Kidney tubule cell (primary cell): ENCODE measurements at places on chromosomes 4 and X.

DNA sequence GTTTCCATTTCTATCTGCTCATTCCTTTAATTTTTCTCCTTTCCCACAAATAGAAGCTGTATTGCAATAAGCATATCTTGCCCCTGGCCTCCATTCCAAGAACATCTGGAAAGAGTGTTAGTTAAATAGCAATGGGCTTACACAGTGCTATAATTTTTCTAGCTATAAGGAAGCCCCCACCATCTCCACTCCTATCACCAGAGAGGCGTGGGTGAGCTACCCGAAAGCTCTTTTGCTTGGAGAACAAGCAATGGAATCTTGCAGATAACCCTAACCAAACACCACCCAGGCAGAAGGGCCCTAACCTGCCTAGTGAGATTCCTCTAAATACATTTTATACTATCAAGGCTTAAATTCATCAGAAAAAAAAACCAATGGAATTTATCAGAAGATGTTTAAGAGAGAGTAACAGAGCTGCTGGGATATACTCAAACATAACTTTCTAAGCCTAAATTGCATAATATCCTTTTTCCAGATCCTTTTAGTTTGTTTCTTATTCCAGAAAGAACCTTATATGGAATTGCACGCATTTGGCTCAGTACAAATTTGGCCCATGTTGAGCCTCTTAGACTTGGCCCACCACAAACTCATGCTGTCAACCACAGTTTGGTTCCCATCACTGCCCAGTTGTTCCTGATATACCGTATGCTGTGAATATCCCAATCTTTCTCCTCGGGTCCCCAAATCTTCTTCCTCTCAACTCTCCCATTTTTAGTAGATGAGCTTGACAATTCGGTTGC is 91.6 kb upstream of the PLAC1 start:
- DNase-seq = no peak

DNA sequence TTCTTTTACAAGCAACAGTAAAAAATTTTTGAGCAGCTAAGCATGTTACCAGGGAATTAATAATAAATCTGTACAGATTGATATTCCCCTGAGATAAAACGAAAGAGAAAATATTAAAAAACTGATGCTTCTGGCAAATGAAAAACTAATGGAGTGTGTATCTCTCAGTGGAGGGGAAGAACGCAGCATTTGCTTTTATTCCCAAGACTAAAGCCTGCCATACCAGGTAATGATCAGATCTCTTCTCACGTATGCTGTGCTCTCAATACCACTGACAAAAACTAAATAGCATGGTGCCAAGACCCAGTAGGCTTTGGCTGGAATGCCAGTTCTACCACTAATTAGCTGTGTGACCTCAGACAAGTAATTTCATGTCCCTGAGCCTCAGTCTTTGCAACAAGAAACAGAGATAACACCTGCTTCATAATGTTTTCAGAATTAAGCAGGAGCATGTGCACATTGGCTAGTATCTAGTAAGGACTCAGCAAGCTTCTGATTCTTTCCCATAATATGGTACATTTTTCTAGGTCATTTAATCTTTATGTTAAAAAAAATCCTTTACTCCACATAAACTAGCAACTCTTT is 179.6 kb downstream of the CENPC start:
- DNase-seq = no peak

DNA sequence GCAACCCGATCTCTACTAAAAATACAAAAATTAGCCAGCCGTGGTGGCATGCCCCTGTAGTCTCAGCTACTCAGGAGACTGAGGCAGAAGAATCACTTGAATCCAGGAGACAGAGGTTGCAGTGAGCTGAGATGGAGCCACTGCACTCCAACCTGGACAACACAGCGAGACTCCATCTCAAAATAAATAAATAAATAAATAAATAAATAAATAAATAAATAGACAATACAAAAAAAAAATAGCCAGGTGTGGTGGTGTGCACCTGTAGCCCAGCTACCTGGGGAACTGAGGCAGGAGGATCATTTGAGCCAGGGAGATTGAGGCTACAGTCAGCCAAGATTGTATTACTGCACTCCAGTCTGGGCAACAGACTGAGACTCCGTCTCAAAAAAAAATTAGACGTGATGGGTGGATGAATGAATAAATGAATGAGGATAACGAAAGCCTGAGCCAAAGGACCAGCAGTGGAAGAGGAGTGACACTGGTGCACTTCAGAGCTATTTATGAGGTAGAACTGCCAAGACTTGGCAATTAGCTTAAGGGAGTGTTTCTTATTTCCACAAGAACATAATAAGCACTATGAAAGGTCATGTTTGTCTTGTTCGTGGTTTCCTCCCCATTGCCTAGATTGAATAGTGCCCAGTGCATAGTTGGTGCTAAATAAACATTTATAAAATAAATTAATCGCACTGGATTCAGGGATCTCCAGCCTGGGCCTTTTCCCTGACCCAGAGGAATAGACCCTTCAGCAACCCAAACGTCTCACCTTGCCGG is 232.2 kb downstream of the IDS start:
- DNase-seq = no peak

- no peak for DNase-seq
Measured at GRCh38 chr4:21641696-21642095, 306.9 kb downstream of the KCNIP4 start.

- DNase-seq = peak; percentile 17
Measured at GRCh38 chr4:176546975-176547374, 227.2 kb downstream of the SPCS3 start.

GRCh38 chr4:113827285-113827684 is 65.7 kb upstream of the CAMK2D start:
- DNase-seq = no peak

GRCh38 chrX:20527558-20528011 is 260.9 kb upstream of the RPS6KA3 start:
- DNase-seq = peak; percentile 47

DNA sequence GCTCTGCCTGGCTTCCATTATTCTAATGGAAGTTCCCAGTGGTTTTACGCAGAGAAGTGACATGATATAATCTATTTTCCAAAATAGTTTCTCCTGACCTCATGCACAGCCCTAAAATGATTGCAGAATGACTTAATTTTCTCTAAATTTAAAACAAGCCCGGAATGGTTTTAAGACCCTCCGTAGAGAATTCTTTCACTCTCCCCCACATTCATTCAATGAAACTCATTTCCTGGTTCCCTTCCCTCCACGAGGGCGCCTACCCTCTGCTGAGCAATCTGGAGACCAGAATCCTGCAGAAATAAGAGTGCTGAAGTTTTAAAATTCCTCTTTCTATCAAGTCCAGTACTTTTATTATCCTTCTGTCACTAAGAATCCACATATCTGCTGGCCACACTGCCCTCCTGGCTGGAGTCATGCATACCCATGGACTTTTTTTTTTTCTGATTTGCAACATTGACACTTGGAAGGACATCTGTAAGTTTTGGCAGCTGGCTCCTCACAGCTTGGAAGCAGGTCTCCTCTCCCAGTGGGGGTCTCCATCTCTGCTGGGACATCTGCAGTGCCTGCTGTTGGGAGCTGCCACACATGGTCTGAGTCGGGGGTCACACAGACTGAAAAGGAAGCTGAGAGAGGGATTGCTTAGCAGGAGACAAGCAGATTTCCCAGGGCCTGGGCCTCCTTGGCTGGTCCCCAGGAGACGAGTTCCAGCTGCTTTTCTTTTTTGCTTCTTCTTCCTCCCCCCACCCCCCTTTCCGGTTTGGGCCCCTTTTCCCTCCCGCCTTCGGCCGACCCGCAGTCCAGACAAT is 86.1 kb downstream of the SOWAHB start:
- no peak for DNase-seq

- no peak for DNase-seq
Measured at GRCh38 chr4:161702287-161702686, 461.5 kb downstream of the FSTL5 start.

DNA sequence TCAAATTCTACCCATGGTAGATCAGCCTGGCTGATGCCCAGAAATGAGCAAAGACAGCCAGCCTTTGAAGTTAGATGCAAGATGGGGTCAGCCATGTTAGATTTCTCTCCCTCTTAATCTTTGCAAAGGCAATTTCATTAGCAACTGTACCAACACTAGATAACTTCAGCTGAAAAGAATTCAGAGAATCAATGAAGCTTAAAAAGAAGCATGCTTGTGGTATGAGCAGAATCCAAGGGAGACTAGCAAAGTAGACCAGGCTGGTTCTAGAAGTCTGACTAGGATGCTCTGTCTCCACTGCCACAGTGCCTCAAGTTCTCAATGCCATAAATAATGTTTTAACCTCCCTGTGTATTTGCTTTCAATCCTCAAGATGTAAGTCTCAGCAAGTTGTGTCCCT is 247.3 kb downstream of the SLC7A11 start:
- DNase-seq = peak; percentile 83

DNA sequence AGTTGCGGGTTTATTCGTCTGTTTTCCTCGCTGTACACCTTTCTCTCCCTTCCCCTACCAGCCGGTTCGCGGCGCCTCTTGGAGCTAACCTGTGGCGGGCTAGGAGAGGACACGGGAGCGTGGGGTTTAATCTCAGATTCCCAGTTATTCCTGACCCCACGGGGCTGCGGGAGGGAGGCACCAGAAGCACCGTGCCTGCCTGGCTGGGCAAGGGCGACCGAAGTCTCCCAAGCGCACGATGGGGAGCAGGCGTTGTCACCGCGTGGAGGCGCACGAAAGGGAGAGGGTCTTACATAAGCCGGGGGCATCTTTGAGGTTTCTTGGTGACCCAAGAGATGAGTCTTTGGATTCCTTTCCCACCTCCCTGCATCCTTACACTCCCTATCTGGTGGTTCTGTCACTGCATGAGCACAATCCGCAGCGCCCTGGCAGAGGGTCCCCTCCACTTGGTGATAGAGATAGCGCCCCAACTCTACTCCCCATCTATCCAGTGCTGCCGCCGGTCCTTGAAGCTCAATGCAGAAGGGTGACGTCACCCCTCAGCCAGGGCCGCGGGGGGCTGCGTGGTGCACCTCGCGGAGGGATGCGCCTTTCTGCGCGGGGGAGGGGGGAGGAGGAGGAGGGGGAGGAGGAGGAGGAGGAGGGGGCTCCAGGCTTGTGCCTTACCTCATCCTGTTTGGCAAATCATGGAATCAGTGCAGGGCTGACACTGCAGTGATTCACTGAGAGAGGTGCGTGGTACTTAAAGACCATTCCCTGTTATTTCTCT is 793 bp downstream of the TSPAN7 start:
- no peak for DNase-seq

GRCh38 chr4:89242864-89243732 is 64.5 kb downstream of the GPRIN3 start:
- no peak for DNase-seq

GRCh38 chr4:38857354-38858096 is 908 bp upstream of the TLR6 start:
- peak; percentile 94 for DNase-seq

DNA sequence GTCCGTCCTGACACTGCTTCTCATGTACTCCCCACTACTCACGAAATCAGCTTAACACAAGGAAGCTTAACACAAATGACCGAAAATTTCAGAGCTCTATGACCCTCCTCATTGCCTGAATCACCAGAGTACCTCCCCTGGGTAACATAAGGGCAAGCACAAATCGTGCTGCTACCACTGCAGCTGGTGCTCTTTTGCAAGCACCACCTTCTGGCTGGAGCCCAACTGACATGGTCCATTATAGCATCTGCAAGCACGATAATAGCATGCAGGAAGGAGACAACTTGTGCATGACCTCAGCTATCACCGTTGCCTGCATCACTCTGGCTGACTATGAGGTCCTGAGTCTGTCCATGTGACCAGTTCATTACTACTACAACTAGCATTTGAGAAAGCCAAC is 308.0 kb downstream of the TEX13C start:
- no peak for DNase-seq

- DNase-seq = no peak
Measured at GRCh38 chr4:130675266-130675665, 1579.3 kb downstream of the C4orf33 start.

DNA sequence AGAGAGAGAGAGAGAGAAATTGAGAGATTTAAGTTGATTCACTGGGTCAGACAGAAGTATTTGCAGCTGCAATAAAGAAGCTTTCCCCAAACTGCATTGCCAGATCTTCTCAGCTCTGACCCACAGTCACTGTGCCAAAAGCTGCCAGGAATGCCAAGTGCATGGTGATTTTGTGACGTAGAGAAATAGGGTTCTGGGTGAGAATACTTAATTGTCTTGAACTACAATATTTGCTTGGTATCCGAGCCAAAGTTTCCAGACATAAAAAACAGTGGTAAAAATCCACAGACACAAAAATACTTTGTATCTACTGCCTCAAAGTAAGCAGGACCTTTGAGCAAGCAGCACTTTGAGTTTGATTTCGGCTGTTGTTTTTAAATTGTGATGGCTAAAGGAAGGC is 331.1 kb downstream of the GRID2 start:
- DNase-seq = no peak

DNA sequence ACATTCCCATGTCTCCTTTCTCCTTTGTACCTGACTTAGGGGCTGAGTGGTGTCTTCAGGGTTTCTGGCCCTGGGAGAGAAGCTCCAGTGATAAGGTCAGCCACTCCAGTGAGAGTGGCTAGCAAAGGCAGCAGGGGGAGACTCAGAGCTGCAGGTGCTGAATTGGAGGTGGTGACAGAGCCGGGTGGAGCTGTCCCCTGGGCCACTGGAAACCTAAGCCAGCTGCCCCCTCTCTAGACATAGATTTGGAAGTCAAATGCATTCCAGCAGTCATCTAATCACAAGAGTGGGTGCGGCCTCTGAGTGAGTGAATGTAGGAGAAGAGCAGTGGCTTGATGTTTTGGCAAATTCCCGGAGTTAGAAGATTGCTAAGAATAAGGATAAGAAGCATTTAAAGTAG is 28.5 kb downstream of the TRIM2 start:
- DNase-seq = peak; percentile 37

DNA sequence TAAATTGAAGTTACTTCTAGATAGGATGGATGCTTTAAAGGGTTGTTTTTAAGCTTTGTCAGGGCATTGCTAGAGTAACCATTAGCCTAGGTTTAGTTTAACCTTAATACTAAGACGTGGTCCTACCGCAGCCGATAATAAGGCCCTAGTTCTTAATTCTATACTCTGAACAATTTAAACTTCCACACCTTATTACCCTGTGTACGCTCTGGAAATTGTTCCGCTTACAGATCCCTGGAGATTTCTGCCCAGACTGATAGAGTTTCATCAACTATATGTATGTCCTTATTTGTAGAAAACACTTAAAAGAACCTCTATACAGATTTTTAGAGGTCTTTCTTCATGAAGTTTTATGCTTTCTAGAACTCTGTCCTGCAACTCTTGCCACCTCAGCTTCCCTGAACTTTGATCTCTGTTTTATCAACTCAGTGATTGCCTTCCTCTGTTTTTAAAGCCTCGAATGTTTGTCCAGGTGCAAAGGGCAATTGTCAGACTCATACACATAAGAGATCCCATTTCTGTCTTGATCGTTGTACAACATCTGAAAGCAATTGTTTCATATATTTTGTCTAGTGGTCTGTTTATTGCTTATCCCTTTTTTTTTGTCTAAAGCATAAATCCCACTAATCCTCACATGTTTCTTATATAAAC is 71.1 kb upstream of the VCX start:
- DNase-seq = no peak

DNA sequence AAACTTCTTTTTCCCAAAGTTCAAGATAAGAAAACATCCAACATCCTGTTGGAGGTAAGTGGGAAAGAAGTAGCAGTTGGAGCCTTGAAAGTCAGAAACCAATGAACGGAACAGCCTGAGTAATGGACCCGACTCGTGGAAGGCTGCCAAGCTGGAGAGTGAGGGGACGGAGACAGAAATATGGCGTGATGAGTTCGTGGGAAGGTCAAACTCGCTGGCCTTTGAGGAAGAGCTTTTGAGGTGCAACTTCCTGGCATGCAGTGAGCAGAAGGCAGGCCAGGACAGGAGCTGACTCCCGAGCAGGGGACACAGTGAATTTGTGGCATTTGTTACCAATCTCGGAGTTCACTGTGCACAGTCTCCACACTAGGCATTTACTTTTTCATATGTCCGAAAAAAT is 1.0 kb upstream of the TRIML1 start:
- no peak for DNase-seq

- DNase-seq = no peak
Measured at GRCh38 chrX:153819384-153820040, 10.8 kb downstream of the PDZD4 start.
